Suppressor macrophage treated with lipopolysaccharide for 1 hour (primary cell): ENCODE measurements at places on chromosomes 4 and X.

GRCh38 chr4:20627866-20628265 lies 72.4 kb upstream of the PACRGL start:
- DNase-seq, result no peak

GRCh38 chrX:109535578-109535977 lies 1.1 kb upstream of the NXT2 start:
- no peak for DNase-seq

GRCh38 chr4:108466936-108467902 lies 153.2 kb upstream of the RPL34 start:
- no peak for DNase-seq

DNA sequence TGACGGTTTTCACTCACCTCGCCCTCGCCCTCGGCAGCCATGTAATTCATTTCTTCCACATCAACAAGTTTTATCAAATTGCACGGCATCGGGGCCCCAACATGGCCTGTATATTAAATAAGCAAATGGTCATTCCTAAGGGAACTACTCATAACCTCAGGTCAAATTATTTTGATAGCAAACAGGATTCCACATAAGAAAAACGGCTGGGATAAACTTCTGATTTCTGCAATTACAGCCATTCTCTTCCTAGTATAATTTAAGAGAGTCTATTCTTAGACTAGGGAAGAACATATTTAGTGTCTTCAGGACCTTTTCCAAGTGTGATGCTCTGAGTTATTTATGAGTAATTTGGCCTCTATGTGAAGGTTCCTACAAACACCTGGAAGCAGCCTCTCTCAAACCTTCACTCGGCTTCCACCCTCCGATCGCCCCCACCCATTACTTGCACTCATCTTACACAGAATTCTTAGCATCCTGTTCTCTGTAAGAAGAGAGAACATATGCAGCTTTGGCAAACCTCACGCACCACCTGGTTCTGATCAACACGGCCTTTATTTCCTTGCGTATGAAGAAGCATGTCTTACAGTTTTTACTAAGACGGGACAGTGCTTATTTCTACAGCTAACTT lies 29.4 kb upstream of the CENPU start:
- no peak for DNase-seq

DNA sequence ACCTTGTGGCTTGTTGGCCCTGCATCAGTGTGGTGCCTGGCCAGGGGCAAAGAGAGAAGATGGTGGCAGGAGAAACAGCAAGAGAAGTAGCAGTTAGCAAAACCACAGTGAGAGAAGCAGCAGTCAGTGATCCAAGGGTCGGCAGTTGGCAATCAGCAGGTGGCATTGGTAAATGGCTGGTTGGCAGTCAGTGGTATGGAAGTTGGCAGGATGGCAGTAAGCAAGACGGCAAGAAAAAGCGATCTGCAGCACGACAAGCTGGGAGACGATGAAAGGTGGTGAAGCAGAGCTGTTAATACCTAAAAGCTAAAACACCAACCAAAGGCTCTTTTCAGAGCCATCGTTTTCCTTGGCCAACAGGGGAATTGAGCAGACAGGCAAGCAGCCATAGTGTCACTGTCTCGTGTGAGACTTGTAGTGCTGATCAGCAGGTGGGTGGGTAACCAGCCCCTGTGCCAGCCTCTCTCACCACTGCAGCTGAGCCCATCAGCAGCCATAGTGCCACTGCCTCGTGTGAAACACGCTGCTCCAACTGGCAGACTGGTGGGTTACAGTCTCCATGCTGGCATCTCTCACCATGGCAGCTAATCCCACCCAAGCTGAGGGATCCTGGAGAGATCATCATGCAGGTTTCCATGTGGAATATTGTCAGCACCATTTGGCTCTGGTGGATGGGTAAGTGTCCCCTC lies 2078.4 kb downstream of the PCDH7 start:
- no peak for DNase-seq

DNA sequence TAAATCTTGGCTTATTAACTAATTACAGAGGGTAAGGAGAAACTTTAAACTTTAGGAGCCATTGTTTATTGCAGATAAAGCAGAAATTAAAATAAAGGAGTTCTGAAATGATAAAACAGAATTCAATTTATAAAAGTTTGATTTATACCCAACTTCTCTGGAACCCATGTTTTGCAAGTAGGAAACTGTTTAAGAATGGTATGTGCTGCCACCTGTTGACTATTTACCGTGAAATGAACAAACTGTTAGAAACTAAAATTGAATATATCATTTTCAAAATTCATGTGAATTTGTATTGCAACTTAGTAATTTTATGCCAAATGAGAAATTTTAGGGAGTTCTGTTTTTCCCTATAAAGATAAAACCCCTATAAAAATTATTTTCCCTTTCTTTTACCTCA lies 11.0 kb upstream of the TBC1D8B start:
- no peak for DNase-seq

DNA sequence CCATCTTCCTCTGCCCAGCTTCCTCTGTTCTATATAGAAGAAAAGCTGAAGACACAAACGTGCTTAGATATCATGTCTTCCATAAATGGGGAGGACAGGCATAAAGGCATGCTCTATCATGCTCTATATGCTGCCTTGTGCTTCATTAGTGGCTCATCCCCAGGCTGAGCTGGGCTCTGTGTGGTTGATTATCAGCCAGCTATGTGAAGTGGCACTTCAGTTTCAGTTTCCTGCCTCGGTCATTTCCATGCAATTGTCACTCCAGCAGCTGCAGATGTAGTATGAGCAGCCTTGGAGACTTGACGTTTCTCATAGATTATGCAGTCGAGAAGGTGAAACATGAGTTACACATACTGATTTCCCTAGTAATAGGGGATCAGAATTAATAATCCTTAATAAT lies 106.2 kb downstream of the SYTL5 start:
- DNase-seq, result no peak

DNA sequence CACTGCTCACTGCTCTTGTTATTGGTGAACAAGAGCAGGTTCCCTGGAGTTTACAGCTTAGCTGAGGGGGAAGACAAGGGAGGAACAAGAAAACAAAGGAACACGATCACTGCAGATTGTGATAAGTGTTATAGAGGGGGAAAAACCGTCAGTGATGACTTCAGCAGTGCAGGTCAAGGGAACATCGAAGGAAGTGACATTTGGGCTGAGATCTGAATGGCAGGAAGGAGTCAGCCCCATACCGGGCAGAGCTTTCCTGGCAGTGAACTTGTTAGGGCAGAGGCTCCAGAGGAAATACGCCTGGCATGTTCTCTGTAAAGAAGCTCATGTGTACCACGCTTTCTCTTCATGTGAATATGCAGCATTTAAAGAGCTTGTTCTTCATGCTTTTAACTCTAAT lies 78.1 kb downstream of the LDB2 start:
- no peak for DNase-seq

- DNase-seq, result no peak
These were observed 35.3 kb upstream of the ADAMTS3 start for GRCh38 chr4:72604324-72604723.
